ENCODE measurements at places on chromosomes 2 and 18. TPM values are rescaled to one million over a fixed set of nuclear protein-coding genes. Genes with fewer than 3 reads are reported as not detected.

- no peaks in the 10 kb centered on the region for H3K36me3 ChIP-seq
- H3K4me3 ChIP-seq: no peak overlapping the region
- H3K4me1 ChIP-seq: no peaks in the 10 kb centered on the region
- no peak overlapping the region for H3K27ac ChIP-seq
- no peak for DNase-seq
These were observed 253.2 kb downstream of the TTC32 start for GRCh38 chr2:19648583-19648982.

GRCh38 chr2:132974467-132975095 lies 304.6 kb upstream of the LYPD1 start:
- H3K27me3 ChIP-seq: no peaks in the 10 kb centered on the region
- no peak for DNase-seq
- H3K36me3 ChIP-seq: no peaks in the 10 kb centered on the region
- H3K27ac ChIP-seq: no peak overlapping the region
- H3K4me3 ChIP-seq: no peak overlapping the region
- H3K4me1 ChIP-seq: no peaks in the 10 kb centered on the region

Gene RBM44
- total RNA-seq: 0.59 TPM

- no peaks in the 10 kb centered on the region for H3K4me1 ChIP-seq
- no peaks in the 10 kb centered on the region for H3K27me3 ChIP-seq
- no peak for DNase-seq
- H3K4me3 ChIP-seq: no peak overlapping the region
These were observed 193.5 kb downstream of the NCKAP5 start for GRCh38 chr2:133374781-133375180.

- H3K4me1 ChIP-seq: no peaks in the 10 kb centered on the region
- H3K27ac ChIP-seq: no peak overlapping the region
- no peak for DNase-seq
- H3K36me3 ChIP-seq: no peaks in the 10 kb centered on the region
- H3K4me3 ChIP-seq: no peak overlapping the region
These were observed 45.2 kb upstream of the SPRED2 start for GRCh38 chr2:65477590-65477989.

Gene CASP8
- total RNA-seq: 44.2 TPM

GRCh38 chr2:143548032-143548431 lies 418.8 kb downstream of the ARHGAP15 start:
- no peaks in the 10 kb centered on the region for H3K27me3 ChIP-seq
- DNase-seq: no peak
- H3K4me3 ChIP-seq: no peak overlapping the region
- H3K27ac ChIP-seq: no peak overlapping the region
- H3K4me1 ChIP-seq: no peaks in the 10 kb centered on the region
- no peaks in the 10 kb centered on the region for H3K36me3 ChIP-seq

Gene SATB2
- 5.0 TPM for total RNA-seq

GRCh38 chr18:10265560-10266333 lies 188.7 kb upstream of the APCDD1 start:
- no peaks in the 10 kb centered on the region for H3K36me3 ChIP-seq
- H3K4me3 ChIP-seq: no peak overlapping the region

Gene TEX51
- total RNA-seq: not detected

DNA sequence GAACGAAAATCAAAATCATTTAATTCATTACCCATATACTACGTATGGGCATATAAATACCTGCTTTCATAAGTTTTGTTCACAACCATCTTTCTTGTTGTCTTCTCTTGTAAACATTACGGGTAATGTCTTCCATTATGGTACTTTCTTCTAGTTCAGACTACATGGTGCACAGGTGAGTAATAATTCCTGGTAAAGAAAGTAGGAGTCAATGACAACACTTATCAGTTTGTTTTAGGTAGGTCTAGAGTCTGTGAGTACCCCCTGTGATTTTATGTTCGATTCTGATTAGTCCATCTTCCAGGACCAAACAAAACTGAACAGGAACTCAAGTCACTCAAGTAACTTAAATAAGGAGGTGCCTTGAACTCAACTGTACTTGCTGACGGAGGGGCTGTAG lies 25.2 kb upstream of the CTLA4 start:
- H3K27me3 ChIP-seq: no peaks in the 10 kb centered on the region
- DNase-seq: no peak
- H3K4me3 ChIP-seq: no peak overlapping the region
- H3K4me1 ChIP-seq: no peaks in the 10 kb centered on the region
- no peaks in the 10 kb centered on the region for H3K36me3 ChIP-seq

Gene LIMS3
- total RNA-seq: 2.4 TPM

DNA sequence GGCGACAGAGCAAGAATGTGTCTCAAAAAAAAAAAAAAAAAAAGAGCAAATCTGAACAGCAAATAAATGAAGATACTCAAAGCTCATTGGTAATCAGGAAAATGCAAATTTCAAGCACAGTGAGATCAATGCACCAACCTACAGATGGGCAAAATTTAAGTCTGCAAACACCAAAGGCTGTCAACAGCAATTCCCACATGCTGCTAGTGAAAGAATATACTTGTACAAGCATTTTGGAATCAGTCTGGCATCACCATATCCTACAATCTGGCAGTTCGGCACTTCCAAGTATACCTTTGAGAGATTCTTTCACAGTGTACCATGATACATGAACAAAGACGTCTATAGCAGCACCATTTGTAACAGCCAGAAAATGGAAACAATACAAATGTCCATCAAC lies 4.1 kb downstream of the HDHD2 start:
- no peak for DNase-seq
- H3K4me3 ChIP-seq: no peak overlapping the region
- H3K27ac ChIP-seq: no peak overlapping the region
- no peaks in the 10 kb centered on the region for H3K27me3 ChIP-seq
- peaks cover 27% of the 10 kb centered on the region for H3K4me1 ChIP-seq

DNA sequence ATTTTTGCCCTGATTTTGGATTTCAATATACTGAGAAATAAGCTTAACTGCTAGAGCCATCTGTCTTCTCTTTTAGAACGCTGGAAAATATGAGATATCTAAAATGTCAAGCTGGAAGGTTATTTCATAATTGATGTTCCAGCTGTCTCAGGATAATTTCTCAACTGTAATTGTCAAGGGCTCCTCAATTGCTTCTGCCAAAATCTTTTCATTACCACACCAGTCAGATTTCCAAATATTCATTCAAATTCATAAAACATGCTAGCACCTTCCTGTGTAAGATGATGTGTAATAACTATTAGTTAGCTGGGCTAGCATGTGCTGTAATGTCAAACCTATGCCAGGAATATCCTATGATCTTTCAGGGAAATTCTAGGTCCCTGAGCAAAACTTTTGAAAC lies 88.1 kb downstream of the TNFRSF11A start:
- no peak overlapping the region for H3K27ac ChIP-seq
- H3K4me3 ChIP-seq: no peak overlapping the region
- H3K36me3 ChIP-seq: no peaks in the 10 kb centered on the region
- DNase-seq: no peak
- no peaks in the 10 kb centered on the region for H3K4me1 ChIP-seq

- H3K4me3 ChIP-seq: no peak overlapping the region
- H3K27me3 ChIP-seq: peaks cover 47% of the 10 kb centered on the region
- no peaks in the 10 kb centered on the region for H3K4me1 ChIP-seq
These were observed 118.4 kb upstream of the PXDN start for GRCh38 chr2:1862608-1863280.

DNA sequence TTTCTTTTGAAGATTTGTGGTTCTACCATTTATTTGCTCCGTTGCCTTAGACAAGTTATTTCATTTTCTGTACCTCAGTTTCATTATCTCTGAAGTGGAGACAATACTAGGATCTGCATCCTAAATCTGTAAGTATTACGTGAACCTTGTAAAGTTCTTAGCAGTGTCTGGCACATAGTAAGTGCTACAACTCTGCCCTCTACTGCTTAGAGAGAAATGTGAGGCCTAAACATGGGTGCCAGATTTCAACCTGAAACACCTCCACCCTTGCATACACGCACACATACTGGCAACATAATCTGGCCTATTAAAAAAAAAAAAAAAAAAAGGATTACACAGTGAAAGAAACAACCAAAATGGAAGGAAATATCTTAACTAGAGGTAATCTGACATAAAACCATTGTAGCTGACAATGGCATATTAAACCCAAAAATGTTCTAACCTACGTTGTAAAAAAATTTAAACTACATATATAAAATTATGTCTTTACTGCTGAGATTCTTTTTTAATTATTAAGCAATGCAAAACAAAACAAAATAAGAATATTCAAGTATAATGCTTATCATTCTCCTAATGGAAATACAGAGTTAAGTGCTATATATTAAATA lies 132.6 kb downstream of the MAP2 start:
- H3K27ac ChIP-seq: no peak overlapping the region
- no peaks in the 10 kb centered on the region for H3K4me1 ChIP-seq
- H3K27me3 ChIP-seq: no peaks in the 10 kb centered on the region

GRCh38 chr2:3610881-3611505 lies 16.1 kb downstream of the COLEC11 start:
- H3K27ac ChIP-seq: no peak overlapping the region
- H3K4me1 ChIP-seq: no peaks in the 10 kb centered on the region
- no peaks in the 10 kb centered on the region for H3K36me3 ChIP-seq
- no peaks in the 10 kb centered on the region for H3K27me3 ChIP-seq
- no peak overlapping the region for H3K4me3 ChIP-seq

Gene SOX11
- total RNA-seq: 0.03 TPM

Gene DLGAP1
- 3.8 TPM for total RNA-seq

DNA sequence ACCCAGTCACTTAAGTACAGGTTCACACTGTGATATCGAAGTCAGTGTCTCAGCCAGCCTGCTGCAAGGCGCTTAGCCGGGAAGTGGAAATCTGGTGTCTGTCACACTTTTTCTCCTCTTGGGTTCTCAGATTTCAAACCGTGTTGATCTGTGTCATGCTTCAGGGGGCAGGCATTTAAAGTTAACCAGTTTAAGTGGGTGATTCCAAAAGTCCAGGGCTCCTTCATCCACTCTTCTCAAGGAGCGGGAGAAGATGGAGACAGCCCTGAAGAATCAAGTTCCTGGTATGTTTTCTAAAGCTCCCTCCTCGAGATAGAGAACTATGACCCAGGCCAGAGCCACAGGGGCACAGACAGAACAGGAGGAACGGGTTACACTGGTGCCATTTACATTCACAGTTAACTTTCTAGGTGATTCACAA lies 331.7 kb downstream of the GBX2 start:
- H3K36me3 ChIP-seq: no peaks in the 10 kb centered on the region
- no peaks in the 10 kb centered on the region for H3K27me3 ChIP-seq
- DNase-seq: no peak
- no peaks in the 10 kb centered on the region for H3K4me1 ChIP-seq

- H3K4me3 ChIP-seq: no peak overlapping the region
- H3K36me3 ChIP-seq: no peaks in the 10 kb centered on the region
- DNase-seq: no peak
- no peaks in the 10 kb centered on the region for H3K4me1 ChIP-seq
- no peaks in the 10 kb centered on the region for H3K27me3 ChIP-seq
- no peak overlapping the region for H3K27ac ChIP-seq
These were observed 84.7 kb downstream of the ALPK2 start for GRCh38 chr18:58544179-58544578.

DNA sequence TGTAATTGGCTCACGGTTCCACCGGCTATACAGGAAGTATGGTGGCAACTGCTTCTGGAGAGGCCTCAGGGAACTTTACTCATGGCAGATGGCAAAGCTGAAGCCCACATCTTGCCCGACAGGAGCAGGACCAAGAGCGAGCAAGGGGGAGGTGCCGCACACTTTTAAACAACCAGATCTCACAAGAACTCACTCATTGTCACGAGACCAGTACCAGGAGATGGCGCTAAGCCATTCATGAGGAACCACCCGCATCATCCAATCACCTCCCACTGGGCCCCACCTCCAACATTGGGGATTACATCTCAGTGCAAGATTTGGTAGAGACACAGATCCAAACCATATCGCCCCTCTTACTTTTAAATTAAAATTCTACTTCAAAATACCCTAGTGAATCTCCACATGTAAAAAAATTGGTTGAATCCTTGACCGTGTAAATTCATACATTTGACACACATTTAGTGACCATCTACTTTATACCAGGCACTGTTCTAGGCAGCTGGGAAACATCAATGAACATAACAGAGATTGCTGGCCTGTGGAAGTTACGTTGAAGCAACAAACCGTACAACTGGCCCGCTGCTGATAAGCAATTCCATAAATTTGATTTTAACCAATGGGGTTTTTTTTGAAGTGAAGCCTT lies 87.6 kb downstream of the ALPK2 start:
- no peak for DNase-seq
- H3K27me3 ChIP-seq: no peaks in the 10 kb centered on the region
- no peak overlapping the region for H3K27ac ChIP-seq
- no peaks in the 10 kb centered on the region for H3K4me1 ChIP-seq

Gene GNLY
- total RNA-seq: 21.5 TPM

- H3K27me3 ChIP-seq: no peaks in the 10 kb centered on the region
- no peaks in the 10 kb centered on the region for H3K4me1 ChIP-seq
- DNase-seq: no peak
- H3K36me3 ChIP-seq: no peaks in the 10 kb centered on the region
These were observed 578.6 kb downstream of the PIK3C3 start for GRCh38 chr18:42533616-42534015.

Gene PARD3B
- 23.8 TPM for total RNA-seq

DNA sequence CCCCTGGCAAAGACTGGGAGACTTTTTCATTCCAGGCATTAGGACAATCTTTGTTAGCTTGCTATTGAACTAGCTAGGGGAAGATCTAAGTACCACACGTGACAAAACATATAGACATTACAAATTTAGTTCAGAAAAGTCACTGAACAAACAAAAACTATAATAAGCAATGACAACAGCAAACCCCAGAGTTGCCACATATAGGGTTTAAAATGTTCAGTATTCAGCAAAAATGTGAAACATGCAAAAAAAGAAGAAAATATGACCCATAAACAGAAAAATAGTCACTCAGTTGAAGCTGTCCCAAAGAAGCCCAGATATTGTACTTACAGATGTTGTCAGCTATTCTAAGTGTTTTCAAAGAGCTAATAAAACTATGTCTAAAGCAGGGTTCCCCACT lies 431.1 kb upstream of the CDH2 start:
- no peaks in the 10 kb centered on the region for H3K27me3 ChIP-seq
- no peaks in the 10 kb centered on the region for H3K4me1 ChIP-seq
- no peak overlapping the region for H3K4me3 ChIP-seq
- H3K36me3 ChIP-seq: no peaks in the 10 kb centered on the region
- no peak for DNase-seq
- no peak overlapping the region for H3K27ac ChIP-seq

Gene ITPRIPL1
- total RNA-seq: 1.9 TPM

Gene CHRND
- not detected for total RNA-seq

Gene ASXL3
- total RNA-seq: 1.4 TPM

Gene LRP1B
- 0.09 TPM for total RNA-seq

DNA sequence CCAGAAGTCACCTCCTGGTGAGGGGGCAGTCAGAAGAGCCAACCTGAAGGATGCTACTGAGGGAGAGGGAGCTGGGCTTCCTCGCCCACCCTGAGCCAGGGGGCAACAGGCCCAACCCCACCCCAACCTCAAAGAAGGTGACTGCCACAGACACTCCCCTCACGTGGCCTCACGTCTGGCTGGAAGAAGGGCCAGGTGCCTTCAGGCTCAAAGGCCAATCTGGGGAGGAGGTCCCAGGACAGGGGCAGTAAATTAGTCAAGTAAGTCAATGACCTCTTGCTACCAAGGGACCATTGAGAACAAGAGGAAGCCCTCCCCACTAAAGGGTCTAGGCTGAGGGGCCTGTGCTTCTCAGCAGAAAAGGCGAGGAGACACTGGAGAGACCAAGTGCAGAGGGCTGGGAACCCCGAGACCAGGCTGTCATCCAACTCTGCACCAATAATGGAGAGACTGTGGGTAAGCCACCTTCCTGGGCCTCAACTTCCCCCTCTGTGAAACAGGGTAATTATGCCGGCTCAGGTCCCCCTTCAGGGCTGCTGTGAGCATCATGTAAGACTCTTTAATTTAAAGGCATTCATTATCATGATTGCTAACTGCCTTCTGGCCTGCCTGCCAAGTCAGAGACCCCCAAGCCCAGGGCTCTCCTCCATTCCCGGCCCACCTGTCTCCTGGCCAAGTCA lies 20.2 kb upstream of the TNS1 start:
- no peaks in the 10 kb centered on the region for H3K27me3 ChIP-seq
- H3K36me3 ChIP-seq: no peaks in the 10 kb centered on the region
- H3K27ac ChIP-seq: no peak overlapping the region
- no peak overlapping the region for H3K4me3 ChIP-seq
